ENCODE measurements at places on chromosomes 16 and 17.

DNA sequence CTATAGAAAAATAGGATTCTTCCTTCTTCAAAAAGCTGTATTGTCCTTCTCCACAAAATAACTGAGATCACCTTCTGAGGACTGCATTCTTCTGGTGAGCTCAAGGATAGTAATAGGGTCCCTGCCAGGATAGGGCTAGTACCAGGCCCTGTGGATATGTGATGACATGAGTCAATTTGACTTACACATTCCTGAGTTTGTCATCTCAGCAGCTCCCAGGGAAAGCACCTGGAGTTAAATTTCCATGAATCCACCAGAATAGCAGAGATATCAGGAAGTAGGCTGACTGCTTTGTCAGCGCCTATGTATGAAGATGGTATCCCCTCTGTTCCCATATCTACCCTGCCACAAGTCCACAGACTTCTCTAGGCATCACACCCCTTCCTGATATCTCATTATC lies 225.8 kb downstream of the PMP22 start:
- no peak for DNase-seq

DNA sequence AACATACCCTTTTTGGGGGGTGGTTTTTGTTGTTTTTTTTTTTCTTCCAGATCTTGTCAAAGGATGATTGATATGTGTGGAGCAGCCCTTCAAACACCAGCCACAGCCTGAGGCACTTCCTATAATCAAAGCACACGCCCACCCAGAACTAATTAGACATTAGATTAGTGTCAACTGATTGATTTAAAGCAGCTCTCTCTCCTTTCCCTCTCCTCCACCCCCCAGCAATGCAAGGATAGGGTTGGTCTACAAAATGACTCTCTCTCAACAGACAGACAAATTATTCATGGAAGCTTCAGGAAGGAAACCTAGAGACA lies 250.3 kb upstream of the SOX9 start:
- DNase-seq: no peak

- DNase-seq: no peak
These were observed 113.1 kb downstream of the RAP1GAP2 start for GRCh38 chr17:2909175-2909845.

GRCh38 chr16:81861503-81861902 lies 82.4 kb downstream of the PLCG2 start:
- no peak for DNase-seq

GRCh38 chr16:13056607-13057006 lies 155.2 kb downstream of the SHISA9 start:
- DNase-seq: no peak

DNA sequence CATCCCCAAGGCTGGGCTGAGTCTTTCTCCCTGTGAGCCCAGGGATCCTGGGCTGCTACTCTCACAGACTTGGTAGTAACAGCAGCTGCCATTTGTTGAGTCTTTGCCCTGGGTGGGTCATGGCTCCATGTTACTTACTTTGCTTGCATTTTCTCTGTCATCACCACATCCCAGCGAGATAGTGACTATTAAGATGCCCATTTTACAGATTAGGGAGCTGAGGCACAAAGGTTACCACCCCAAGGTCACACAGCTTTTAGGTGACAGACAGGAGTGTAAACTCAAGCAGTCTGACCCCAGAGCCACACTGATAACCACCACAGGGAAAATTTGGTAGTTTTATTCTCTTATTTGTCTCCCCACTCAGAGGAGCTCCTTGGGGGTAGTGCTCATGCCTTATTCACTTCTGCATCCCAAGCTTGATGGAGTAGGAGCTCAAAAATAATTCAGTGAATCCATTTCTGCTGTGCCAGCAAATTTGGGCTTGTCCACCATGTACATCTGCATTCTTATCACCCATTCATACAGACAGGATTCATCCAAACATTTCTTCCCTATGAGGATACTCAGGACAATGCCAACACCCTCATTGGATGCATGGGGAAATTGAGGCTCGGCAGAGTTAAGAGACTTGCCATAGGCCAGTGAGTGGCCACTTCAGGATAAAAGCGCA lies 263.2 kb downstream of the CBLN1 start:
- DNase-seq: no peak

DNA sequence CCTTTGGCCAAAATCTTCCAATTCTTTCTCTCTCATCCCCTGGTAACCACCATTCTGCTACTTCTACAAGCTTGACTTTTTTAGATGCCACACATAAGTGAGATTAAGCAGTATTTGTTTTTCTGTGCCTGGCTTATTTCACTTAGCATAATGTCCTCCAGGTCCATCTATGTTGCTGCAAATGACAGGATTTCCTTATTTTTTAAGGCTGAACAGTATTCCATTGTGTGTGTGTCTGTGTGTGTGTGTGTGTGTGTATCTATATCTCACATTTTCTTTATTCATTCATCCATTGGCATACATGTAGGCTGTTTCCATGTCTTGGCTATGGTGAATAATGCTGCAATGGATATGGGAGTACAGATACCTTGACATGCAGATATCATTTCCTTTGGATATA lies 6.1 kb downstream of the ACACA start:
- DNase-seq: no peak

All from activated T-cell treated with anti-CD3 and anti-CD28 coated beads, Interleukin-2, amount 50 U/mL, for 1 hour (primary cell).